ENCODE measurements at places on chromosomes 3 and 15.

DNA sequence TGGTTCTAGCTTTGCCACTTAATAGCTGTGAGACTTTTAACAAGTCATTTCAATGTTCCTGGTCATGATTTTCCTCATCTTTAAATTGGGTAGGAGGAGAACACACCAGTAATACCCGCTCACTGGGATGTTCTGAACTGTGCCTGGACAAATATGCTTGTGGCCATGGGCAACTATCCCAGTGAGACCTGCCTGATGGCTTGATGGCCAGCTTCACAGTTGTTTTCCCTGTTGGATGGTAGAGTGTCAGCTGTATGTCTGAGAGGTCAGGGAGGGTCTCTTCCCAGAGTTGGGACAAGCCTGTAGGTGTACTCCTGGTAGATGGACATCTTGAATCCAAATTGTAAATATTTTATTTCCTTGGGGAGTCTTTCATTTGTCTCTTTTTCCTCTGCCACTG is 92.5 kb upstream of the PFN2 start:
- DNase-seq = no peak

- DNase-seq = no peak
These were observed 31.7 kb downstream of the LIMD1 start for GRCh38 chr3:45626096-45626887.

DNA sequence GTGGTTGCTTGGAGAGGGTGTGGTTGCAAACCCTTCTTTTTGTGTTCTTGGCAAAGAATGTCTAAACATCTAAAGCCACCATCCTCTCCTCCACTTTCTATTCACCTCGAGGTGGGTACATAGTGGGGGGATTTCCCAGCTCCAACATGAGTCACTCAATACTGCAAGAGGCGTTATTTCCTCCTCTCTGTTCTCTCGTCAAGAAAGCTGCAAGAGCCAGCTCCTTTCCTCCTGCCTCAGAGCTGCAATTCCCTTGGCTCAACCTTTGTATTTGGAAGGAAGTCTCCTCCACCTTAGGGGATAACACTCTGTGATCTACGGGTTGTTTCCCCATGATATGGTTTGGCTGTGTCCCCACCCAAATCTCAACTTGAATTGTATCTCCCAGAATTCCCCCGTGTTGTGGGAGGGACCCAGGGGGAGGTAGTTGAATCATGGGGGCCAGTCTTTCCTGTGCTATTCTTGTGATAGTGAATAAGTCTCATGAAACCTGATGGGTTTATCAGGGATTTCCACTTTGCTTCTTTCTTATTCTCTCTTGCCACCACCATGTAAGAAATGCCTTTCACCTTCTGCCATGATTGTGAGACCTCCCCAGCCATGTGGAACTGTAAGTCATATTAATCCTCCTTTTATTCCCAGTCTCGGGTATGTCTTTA is 138.4 kb downstream of the PLCL2 start:
- DNase-seq = peak; percentile 56

DNA sequence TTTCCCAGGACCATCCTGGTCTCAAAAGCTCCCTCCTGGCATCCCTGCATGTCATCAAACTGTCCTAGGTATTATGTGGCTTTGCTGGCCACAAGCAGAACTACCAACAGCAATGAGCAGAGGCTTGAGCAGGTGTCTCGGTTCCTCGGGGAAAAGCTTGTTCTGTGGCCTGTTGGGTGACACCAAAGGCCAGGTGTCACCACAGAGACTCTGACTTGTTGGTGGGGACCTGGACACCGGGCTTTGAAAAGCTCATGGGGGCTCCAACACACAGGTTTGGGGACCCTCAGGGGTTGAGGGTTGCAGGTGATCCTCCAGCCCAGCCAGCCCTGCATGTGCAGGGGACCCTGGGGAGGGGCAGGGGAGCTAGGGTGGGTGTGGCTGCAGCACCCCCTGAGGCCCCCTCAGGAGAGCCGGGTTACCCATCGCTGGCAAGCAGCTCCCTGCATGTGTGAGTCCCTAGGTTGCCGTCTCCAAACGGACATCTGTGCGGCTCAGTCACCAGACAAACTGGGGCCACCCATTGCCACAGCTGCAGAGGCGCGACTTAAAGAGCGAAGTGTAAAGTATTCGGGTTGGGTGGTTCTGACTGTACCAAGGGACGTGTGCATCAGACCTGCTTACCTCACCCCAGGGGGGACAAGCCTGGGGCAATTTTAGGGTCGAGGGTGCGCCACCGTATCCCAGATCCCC is 140.1 kb downstream of the CHSY1 start:
- no peak for DNase-seq

- no peak for DNase-seq
These were observed 19.9 kb upstream of the CACNA2D2 start for GRCh38 chr3:50523279-50523811.

DNA sequence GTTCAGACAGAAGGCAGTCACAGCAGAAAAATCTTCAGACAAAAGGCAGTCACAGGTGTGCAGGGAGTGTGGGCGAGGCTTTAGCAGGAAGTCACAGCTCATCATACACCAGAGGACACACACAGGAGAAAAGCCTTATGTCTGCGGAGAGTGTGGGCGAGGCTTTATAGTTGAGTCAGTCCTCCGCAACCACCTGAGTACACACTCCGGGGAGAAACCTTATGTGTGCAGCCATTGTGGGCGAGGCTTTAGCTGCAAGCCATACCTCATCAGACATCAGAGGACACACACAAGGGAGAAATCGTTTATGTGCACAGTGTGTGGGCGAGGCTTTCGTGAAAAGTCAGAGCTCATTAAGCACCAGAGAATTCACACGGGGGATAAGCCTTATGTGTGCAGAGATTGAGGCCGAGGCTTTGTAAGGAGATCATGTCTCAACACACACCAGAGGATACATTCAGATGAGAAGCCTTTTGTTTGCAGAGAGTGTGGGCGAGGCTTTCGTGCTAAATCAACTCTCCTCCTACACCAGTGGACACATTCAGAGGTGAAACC is 27.6 kb downstream of the ZNF589 start:
- DNase-seq = peak; percentile 16

- DNase-seq = peak; percentile 46
These were observed 1.4 kb downstream of the ATOSA start for GRCh38 chr15:52677593-52678467.

Data from GM12878 (cell line).